Upper lobe of right lung (tissue), 1 donor: ENCODE measurements at places on chromosomes 6 and 20. TPM values are rescaled to one million over a fixed set of nuclear protein-coding genes. Genes with fewer than 3 reads are reported as not detected.

Gene SLC35D3
- total RNA-seq = not detected

Gene IYD
- total RNA-seq = 1.2 TPM

Gene SYCP2
- 1.9 TPM for total RNA-seq

Gene DDX43
- total RNA-seq = 2.5 TPM

Gene PPIL6
- total RNA-seq = 4.2 TPM

Gene GDAP1L1
- not detected for total RNA-seq

GRCh38 chr20:50099113-50099512 lies 13.8 kb downstream of the UBE2V1 start:
- peaks cover 34% of the 10 kb centered on the region for H3K4me1 ChIP-seq
- no peaks in the 10 kb centered on the region for H3K27me3 ChIP-seq
- no peak overlapping the region for H3K27ac ChIP-seq

DNA sequence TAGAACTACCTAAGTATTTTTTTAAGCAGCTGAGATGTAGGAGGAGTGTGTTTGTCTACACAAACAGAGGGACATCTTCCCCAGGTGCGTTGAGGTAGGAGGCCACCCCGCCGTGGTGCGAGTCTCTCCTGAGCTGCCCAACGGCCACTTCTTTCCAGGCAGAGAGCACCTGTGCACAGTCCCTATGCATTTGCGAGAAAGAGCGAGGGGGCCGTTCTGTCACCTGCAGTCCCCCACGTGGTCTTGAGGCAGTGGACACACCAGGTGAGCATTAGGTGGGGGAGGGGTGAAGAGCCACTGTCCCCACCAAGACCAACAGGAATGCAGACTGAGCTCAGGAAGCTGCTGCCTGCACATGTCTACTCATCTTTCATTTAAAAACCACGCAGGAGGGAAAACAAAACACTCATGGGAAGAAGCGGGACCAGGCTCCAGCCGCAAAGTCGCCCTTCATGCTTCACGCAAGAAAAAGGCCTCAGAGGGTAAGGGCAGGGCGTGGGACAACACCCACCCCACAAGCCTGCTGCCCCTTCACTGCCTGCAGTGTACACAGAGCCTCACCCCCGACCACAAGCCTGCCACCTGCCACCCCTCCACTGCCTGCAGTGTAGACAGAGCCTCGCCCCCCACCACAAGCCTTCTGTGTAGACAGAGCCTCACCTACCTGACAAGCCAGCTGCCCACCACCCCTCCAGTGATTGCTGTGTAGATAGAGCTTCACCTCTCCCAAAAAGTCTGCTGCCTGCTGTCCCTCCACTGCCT lies 142.0 kb downstream of the DLL1 start:
- no peaks in the 10 kb centered on the region for H3K36me3 ChIP-seq
- peaks cover 30% of the 10 kb centered on the region for H3K4me1 ChIP-seq
- no peak overlapping the region for H3K27ac ChIP-seq
- H3K4me3 ChIP-seq = no peak overlapping the region

- H3K4me1 ChIP-seq = peaks cover 8% of the 10 kb centered on the region
- no peaks in the 10 kb centered on the region for H3K27me3 ChIP-seq
- H3K4me3 ChIP-seq = no peak overlapping the region
- no peak overlapping the region for H3K27ac ChIP-seq
- no peaks in the 10 kb centered on the region for H3K36me3 ChIP-seq
- no peak for DNase-seq
Observed at GRCh38 chr6:113351173-113351834, 505.8 kb upstream of the MARCKS start.

DNA sequence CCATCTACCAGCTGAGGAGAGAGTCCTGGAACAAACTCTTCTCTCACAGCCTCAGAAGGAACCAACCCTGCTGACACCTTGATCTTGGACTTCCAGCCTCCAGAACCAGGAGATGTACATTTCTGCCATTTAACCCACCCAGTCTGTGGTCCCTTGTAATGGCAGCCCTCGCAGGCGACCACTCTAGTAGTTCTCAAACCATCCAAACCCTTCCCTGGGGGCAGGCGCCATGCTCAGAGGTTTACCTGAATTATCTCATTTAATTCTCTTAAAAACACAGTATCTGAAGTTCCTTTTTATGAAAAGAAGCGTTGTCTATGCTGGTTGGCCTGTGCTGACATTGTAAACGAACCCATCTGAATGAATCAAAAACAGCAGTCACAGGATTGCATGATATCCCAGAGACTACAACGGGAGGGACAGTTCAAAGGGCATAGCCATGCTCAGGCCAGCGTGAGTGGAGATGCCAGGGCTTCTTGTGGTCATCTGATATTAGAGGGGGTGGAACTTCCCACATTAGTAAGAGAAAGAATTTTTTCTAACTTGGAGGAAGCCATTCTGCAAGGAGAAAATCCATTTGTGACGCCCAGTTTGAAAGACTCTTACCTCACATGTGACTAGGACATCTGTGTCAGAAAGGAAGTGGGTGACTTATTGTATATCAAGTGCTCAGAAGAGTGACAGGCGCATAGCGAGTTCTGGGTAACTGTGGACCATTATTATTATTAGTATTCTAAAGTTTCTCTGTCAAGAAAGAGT lies 17.2 kb upstream of the TAGAP start:
- H3K4me1 ChIP-seq = peaks cover 10% of the 10 kb centered on the region
- no peaks in the 10 kb centered on the region for H3K36me3 ChIP-seq
- peaks cover 4% of the 10 kb centered on the region for H3K27me3 ChIP-seq

GRCh38 chr6:69665437-69665836 lies 131.4 kb downstream of the LMBRD1 start:
- H3K36me3 ChIP-seq = no peaks in the 10 kb centered on the region
- no peaks in the 10 kb centered on the region for H3K27me3 ChIP-seq
- no peak overlapping the region for H3K4me3 ChIP-seq
- no peaks in the 10 kb centered on the region for H3K4me1 ChIP-seq
- no peak overlapping the region for H3K27ac ChIP-seq
- DNase-seq = no peak

GRCh38 chr6:10968776-10969175 lies 75.3 kb downstream of the ELOVL2 start:
- no peak for DNase-seq
- H3K36me3 ChIP-seq = no peaks in the 10 kb centered on the region
- no peaks in the 10 kb centered on the region for H3K27me3 ChIP-seq
- no peaks in the 10 kb centered on the region for H3K4me1 ChIP-seq

GRCh38 chr6:29620630-29621029 lies 12.4 kb downstream of the GABBR1 start:
- H3K27ac ChIP-seq = no peak overlapping the region
- H3K27me3 ChIP-seq = no peaks in the 10 kb centered on the region
- H3K36me3 ChIP-seq = peaks cover 13% of the 10 kb centered on the region
- H3K4me1 ChIP-seq = no peaks in the 10 kb centered on the region

DNA sequence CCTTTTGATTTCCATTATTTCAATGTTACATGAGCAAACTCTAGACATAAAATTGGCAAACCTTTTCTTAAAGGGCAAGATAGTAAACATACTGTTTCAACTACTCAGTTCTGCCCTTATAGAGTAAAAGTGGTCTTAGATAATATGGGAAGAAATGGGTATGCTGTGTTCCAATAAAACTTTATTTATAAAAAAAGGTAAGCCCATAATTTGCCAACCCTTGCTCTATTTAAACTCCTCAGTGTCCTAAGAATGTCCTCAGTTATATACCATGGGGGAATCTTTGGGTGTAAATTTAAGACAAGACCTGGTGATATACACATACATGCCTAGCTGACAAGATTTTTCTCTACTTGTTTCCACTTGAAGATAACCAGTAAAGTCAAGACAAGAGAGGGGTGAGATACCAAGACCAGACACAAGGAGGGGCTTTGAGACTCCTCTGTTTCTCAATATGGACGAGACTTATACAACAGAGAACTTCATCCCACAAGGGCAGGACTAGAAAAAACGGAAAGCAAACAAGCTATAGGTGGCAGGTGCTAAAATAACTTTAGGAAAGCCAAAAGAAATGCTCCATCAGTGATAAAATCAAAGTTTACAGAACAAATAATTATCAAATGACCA lies 10.5 kb downstream of the SNX3 start:
- DNase-seq = no peak
- no peak overlapping the region for H3K4me3 ChIP-seq
- no peak overlapping the region for H3K27ac ChIP-seq
- H3K36me3 ChIP-seq = no peaks in the 10 kb centered on the region

DNA sequence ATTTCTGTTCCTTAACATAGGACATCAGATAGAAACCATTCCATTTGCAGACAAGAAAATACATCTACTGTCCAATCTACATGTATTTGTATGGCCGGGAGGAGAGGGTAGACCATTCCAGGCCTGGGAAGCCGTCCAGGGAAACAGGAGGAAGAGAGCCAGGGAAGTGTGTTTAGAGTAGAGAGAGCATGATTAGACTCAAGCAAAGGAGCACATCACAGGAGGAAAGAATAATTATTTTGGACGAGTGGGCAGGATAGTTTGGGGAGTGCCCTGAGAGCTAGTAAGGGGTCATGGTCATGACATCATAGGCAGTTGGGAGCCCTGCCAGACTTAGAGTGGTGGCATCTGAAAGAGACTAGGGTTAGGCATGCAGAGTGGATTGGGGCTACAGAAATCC lies 250.0 kb downstream of the HIVEP2 start:
- no peaks in the 10 kb centered on the region for H3K36me3 ChIP-seq
- H3K27me3 ChIP-seq = no peaks in the 10 kb centered on the region
- H3K4me3 ChIP-seq = no peak overlapping the region

DNA sequence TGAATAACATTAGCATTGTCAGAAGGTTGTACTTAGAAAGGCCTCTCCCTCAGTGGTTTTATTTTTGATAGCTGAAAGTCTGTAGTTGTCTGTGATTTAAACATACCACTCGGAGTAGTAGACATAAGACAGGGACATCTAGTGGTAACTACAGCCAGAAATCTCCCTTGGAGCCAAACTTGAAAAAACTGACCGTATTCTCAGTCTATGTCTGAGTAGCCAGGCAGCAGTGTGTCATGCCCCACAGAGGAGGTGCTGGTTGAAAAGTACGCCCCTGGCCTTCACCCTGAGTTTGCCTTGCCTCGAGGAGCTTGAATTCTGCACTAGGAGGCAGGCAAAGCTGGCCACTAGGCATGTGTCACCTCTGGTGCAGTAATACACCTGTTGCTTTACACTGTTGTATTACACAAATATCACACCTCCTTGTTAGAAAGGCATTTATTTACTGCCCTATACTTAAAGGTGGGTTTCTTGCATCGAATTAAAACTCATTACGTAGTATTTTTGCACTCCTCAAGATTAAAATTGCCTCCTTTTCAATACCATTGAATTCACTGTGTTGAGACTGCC lies 20.8 kb downstream of the ZBTB2 start:
- no peak overlapping the region for H3K27ac ChIP-seq
- H3K4me3 ChIP-seq = no peak overlapping the region
- H3K4me1 ChIP-seq = peaks cover 5% of the 10 kb centered on the region
- H3K27me3 ChIP-seq = no peaks in the 10 kb centered on the region
- no peak for DNase-seq
- H3K36me3 ChIP-seq = peaks cover 33% of the 10 kb centered on the region

GRCh38 chr6:43657221-43657802 lies 12.5 kb downstream of the RSPH9 start:
- no peak overlapping the region for H3K27ac ChIP-seq
- no peaks in the 10 kb centered on the region for H3K27me3 ChIP-seq
- H3K4me3 ChIP-seq = no peak overlapping the region

DNA sequence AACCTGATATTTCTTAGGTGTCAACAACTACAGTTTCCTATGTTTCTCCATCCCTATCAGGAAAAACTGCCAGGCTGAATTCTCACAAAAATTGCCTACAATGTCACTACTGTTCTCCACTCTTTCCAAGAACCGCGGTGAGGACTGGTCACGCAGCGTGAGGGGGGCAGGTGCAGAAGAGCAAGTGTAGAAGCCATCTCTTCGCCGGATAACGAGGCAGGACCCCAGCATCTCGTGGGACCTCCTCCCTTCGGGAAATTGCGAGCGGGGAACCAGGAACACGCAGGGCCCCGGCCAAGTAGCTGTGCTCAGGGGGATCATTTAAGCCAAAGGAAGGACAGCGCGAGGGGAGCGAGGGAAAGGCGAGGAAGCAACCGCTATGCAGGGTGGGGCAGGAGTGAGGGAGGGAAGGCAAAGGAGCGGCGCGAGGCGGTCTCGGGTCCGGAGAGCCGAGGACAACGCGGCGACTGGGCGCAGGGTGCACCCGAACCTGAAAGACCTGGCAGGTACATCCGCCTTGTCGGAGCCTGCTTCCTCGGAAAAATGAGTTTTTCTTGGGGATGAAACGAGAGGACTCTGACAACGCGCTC lies 559 bp downstream of the APMAP start:
- peak; percentile 74 for DNase-seq
- peak overlapping the region; percentile 97 for H3K27ac ChIP-seq
- H3K27me3 ChIP-seq = no peaks in the 10 kb centered on the region
- peaks cover 29% of the 10 kb centered on the region for H3K4me1 ChIP-seq
- peak overlapping the region; percentile 95 for H3K4me3 ChIP-seq

GRCh38 chr20:54416770-54417169 lies 58.6 kb upstream of the DOK5 start:
- no peak for DNase-seq
- no peaks in the 10 kb centered on the region for H3K36me3 ChIP-seq
- no peaks in the 10 kb centered on the region for H3K27me3 ChIP-seq
- no peak overlapping the region for H3K4me3 ChIP-seq
- no peaks in the 10 kb centered on the region for H3K4me1 ChIP-seq
- H3K27ac ChIP-seq = no peak overlapping the region

DNA sequence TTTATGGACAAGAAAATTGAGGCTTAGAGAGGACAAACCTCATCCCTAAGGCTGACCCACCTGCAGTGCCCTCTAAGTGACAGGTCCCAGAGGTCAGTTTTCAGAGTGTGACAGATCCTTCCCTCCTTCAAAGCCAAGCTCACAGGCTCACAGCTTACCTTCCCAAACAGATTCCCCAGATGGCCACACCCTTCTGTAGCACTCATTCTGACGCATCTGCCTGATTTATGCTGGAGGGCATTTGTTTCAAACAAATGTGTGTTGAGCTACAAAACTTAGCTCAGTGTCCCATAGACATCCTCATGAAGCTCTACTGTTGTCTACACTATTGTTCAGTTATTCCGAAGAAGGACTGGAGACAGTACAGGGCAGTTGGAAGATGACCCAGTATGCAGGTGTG lies 60.6 kb upstream of the RIN2 start:
- no peak overlapping the region for H3K4me3 ChIP-seq
- no peak overlapping the region for H3K27ac ChIP-seq
- peaks cover 2% of the 10 kb centered on the region for H3K4me1 ChIP-seq
